ENCODE measurements at places on chromosomes 2 and 18.

- DNase-seq = no peak
Measured at GRCh38 chr2:179264368-179265081, at the start of gene SESTD1. SESTD1 (minus strand) TSS chr2:179264832; CDS start chr2:179191841, 72,991 bp downstream.

- DNase-seq = no peak
Measured at GRCh38 chr2:25521126-25521525, 152.3 kb downstream of the DTNB start.

- DNase-seq = no peak
Measured at GRCh38 chr2:136017786-136018185, 32.4 kb upstream of the DARS1 start.

- no peak for DNase-seq
Measured at GRCh38 chr18:69002233-69002632, 204.4 kb downstream of the CCDC102B start.

DNA sequence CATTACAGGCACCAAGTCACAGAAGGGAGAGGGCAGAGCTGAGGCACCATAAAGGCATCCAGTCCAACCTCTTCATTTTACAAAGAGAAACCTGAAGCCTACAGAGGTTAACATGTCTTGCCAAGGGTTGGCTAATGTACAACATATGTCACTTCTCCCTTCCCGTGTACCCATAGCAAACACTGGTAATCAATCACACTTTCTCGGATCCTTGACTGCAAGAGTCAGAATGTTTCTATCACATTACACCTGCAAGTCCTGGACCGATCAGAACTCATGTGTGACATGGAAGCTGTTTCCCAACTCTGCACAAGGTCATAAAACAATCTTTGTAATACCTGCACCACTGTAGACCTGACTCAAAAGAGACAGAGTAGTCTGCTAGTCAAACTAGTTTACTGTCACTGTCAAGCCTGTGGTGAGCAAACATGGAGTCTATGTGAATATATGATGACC lies 6.0 kb downstream of the ANKRD44 start:
- DNase-seq = no peak

GRCh38 chr2:80568011-80568410 lies 263.5 kb upstream of the LRRTM1 start:
- no peak for DNase-seq

GRCh38 chr2:30106543-30106942 lies 40.3 kb upstream of the YPEL5 start:
- DNase-seq = no peak

GRCh38 chr2:226909836-226910235 lies 74.0 kb downstream of the RHBDD1 start:
- no peak for DNase-seq

DNA sequence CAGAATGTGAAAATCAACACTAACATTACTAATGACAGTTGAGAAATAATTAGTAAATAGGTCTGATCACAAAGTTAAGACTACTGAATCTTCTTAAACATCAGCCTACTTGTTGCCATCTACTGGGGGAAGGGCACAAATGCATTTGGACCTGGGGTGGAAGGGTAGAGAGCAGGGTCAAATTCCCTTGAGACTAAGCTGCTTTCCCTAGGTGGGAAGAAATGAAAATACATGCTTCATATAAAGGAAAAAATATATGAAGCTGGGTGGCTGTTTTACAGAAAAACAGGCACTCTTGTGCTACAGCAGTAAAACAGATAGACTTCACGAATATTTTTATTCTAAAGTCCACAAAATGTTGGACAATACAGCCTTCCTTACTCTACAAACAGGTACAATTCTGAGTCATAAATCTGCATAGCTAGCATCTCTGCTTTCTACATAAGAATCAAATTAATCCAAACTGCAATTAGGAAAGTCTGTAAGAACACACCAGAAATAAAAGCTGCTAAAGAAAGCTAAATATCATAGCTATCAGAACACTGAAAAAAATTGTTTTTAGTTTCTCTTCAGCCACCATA lies 10.9 kb downstream of the TRIP12 start:
- DNase-seq = no peak

DNA sequence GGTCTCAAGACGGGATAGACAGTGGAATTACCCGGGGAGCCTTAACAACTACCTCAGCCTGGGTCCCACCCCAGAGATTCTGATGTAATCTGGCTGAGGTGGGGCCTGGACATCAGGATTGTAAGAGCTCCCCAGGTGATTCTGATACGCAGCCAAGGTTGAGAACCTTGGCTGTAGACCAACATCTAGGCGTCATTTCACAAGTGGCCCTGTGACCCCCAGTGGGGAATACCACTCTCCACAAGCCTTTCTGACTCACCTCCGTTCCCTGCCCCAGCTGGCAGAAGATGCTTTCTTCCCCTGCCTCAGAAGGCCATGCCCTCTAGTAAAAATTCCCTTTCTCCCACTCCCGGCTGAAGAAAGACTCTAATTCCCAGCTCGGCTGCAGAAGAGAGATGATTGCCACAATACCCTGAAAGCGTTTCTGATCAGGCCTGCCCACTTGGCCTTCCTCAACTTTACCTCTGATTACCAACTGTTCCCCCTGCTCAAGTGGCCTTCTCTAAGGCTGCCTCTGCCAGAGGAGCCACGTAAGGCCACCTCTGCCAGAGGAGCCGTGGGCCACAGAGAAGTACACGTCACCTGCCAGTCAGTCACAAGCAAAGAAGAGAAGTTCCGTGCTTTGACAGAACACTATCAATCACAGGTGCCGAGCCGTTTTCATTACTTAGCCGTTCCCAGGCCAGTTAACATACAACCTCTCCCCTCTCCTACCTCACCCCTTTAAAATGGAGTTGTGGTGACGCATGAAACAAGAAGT lies 116.8 kb upstream of the PKDCC start:
- peak; percentile 65 for DNase-seq

GRCh38 chr2:9143264-9143815 lies 63.3 kb upstream of the ASAP2 start:
- no peak for DNase-seq

DNA sequence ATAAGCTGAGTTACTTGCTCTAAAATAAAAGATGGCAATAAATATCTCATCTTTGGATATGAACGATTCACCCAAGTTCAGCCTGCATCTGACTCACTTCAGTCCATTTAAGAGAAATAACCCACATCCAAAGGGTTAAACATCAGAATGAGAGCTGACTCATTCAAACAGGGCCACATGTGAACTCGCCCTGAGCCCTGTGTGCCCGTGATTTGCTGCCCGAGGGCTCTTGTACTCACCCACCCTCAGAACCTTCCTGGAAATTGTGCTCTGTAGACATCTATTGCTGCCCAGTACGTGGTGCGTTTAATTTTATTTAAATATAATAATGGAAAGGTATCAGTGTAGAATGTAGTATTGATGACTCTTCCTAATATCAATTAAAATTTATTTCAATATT lies 66.9 kb upstream of the RBM44 start:
- DNase-seq = peak; percentile 74

DNA sequence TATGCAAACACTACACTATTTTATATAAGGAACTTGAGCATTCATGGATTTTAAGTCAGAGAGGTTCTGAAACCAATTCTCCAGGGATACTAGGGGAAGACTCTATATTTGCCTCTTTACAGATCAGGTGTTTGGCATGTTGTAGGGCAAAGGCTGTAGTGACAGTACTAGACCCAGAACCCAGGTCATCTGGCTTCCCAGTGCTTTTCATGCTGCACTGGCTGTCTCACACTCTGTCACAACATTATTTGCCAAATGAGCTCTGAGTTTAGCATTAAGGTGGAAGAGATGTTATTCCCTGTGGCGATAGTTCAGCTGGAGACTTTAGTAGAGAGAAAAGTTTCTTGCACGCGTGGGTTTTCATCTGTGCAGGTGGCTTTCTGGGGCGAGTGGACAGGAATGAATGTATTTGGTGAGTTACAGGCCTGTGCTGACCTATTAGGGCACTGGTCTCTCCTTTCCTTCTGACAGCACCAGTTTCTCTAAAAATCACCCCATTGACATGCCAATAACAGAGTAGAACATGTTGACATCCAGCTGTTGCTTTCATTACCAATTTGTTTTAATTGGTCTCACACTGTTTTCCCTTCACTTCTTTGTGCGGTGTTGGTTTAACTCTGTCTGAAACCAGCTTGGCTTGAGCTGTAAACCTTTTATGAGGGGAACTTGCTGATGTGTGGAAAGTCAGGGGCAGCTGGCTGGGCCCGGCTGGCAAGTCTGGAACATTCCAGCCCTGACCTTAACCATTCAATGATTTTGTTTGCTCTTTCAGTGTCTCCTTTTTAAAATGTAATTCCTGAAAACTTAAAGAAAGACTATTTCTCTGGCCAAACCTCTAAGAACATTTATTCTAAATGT lies 643.0 kb upstream of the FAM98A start:
- DNase-seq = peak; percentile 24

- DNase-seq = no peak
Measured at GRCh38 chr2:173990970-173991819, 26.0 kb upstream of the SP3 start.

DNA sequence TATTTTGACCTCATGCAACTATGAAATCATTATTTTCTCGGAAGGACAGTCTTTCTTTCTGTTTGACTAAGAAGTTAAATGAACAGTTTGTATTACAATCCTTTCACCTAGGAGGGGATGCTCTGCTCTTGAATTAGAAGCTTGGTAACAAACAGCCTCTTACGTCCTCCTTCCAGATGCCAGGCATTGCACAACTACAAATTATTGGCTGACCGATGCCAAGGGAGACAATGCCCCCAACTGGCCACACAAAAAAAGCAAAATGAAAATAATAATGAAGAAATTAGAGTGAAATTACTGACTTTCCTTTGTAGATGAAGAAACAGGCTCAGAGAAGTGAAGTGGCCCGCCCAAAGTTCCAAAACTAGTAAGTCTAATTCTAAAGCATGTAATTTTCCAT lies 177.9 kb downstream of the CYRIA start:
- DNase-seq = peak; percentile 62

DNA sequence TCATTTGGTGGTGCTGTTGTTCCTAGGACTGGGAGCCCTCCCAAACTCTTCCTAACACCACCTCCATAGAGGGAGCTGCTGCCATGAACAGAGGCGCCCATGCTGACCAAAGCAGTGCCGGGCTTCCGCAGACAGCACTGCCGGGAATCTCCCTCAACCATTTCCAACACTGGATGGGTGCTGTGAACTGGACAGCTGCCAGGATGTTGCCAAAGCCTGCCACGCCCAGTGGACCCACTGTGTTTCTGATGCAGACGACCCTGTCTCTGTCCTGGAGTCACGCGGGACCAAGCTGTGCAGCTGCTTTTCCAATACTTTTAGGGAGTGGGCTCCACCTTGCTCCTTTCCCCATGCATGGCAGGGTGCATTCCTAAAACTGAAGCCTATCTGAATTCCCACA lies 16.9 kb upstream of the GNAL start:
- no peak for DNase-seq

DNA sequence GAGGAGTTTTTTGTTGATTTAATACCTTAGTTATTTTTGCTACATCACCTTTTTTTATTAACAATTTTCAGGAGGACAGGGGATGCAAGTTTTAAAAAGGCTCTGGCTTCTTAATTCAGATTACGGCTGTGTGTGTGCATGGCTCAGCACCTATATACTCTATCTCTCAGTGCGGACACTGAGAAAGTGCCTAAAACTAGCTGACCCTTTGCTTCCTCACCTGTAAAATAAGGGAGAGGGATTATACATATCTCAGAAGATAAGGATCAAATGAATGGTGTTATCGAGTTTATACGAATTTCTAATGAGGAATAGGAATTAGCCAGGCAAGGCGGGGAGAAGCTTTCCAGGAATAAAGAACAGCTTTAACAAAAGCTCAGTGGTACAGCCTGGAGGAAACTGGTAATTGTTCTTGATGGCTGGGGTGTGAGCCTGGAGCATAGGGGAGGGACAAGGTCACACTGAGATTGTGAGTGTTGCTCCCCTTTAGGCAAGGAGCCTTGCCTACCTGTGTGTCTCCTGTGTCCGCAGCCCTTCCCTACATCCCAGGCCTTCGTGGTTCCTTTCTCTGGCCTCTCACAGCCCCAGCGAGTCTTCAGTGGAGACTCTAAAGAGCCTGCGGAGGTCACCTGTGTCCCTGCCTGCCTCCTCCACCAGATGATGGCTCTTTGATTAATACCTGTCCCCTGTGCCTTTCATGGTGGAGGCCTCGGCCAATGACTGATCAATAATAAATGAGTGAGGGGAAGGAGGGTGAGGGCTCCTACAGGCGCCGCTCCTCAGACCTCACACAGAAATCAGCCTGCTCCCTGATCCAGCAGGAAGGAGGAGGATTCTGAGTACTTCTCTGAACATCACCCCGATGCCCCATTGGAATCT lies 92.7 kb downstream of the DDX1 start:
- no peak for DNase-seq

DNA sequence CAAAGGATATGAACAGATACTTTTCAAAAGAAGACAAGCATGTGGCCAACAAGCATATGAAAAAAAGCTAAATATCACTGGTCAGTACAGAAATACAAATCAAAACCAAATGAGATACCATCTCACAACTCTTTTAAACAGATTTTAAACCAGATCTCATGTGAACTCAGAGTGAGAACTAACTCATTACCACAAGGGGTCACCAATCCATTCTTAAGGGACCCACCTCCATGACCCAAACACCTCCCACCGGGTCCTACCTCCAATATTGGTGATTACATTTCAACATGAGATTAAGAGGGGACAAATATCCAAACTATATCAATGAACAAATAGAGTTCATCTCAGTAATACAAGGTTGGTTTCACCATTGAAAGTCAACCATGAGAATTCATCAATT lies 319.8 kb upstream of the GULP1 start:
- no peak for DNase-seq

- peak; percentile 47 for DNase-seq
Measured at GRCh38 chr2:235551965-235552364, 58.1 kb downstream of the AGAP1 start.

DNA sequence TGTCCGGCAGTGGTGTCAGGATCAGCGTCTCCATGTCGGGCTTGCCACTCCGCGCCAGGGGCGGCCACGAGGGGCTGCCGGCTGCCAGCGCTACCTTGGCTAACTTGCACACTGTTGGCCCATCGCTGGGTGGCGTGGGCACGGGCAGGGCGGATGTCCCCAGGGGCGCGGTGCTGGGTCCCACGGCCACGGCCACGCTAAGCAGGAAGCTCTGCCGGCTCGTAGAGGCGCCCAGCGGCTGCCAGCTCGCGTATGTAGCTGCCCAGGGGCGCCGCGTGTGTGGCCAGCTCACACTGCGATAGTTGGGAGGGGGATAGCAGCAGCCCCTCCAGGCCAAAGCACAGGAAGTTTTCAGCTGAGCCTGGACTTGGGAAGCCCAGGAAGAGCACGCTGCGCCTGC lies 249.4 kb downstream of the ANKRD30B start:
- DNase-seq = no peak

DNA sequence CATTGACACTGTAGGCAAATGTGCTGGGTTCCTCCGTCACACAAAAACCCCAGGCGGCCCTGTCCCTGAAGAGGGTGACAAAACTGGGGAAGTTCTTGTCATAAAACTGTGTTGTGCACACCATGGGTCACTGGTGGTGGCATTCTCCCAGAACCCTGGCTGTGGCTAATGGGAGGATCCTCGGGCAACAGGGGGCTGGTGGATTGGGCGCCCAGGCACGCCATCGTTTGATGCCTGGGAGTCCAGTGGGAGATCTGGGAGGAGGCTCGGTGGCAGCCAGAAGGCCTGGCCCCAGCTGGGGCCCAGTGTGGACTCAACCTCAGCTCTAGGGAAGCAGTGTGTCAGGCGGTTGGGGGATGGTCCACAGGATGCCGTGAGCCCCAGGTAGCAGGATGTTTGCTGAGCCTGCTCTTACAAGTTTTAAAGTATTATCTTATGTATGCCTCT lies 140.7 kb downstream of the ACOXL start:
- no peak for DNase-seq

- no peak for DNase-seq
Measured at GRCh38 chr2:6423157-6423556, 442.6 kb downstream of the CMPK2 start.
